ENCODE measurements at places on chromosomes 3 and 15.
A peak's percentile ranks its signal among the peaks of the same experiment; 100 is the strongest.

DNA sequence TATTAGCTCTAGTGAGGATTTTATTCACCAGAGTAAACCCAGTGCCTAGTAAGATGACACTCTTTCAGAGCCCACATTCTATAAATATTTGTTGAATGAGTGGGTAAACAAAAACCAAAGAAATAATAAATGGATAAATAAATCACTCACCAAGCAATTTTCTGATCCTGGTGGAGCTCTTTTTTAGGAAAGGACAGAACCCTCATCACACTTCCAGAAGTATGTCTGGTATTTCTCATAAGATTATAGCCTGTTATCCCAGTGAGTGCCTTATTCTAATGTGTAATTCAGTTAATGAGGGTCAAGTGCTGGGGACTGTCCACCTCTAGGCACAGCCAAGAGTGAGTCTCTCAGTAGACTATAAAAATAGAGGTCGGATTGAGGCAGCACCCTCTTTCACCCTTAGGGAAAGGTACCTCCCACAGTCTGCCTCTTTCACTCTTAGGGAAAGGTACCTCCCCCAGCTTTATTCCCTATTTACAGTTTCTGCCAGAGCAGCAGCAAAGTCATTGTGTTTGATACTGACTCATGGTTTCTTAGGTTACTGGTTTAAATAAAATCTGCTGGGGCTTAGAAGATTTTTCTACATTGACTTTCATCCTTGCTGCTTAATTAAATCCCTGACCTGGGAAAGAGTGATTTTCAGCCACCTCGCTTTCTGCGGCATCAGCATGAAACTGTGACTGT is 145.0 kb downstream of the STAC start:
- no peak for DNase-seq

DNA sequence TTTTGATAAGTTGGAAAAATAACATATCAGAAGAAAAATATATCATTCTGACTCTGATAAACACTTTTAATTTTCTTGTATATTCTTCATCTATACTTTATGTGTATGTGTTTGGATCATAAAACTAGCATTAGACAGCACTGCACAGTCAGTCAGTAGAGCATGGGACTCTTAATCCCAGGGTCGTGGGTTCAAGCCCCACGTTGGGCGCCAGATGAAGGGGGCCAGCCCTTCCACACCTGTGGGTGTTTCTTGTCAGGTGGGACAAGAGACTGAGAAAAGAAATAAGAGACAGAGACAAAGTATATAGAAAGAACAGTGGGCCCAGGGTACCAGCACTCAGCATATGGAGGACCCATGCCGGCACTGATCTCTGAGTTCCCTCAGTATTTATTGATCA is 546.0 kb upstream of the NR2F2 start:
- no peak for DNase-seq

- no peak for DNase-seq
These were observed 128.6 kb downstream of the PTPRG start for GRCh38 chr3:61690016-61690415.

GRCh38 chr15:70772402-70772801 is 9.0 kb upstream of the UACA start:
- DNase-seq, result no peak

DNA sequence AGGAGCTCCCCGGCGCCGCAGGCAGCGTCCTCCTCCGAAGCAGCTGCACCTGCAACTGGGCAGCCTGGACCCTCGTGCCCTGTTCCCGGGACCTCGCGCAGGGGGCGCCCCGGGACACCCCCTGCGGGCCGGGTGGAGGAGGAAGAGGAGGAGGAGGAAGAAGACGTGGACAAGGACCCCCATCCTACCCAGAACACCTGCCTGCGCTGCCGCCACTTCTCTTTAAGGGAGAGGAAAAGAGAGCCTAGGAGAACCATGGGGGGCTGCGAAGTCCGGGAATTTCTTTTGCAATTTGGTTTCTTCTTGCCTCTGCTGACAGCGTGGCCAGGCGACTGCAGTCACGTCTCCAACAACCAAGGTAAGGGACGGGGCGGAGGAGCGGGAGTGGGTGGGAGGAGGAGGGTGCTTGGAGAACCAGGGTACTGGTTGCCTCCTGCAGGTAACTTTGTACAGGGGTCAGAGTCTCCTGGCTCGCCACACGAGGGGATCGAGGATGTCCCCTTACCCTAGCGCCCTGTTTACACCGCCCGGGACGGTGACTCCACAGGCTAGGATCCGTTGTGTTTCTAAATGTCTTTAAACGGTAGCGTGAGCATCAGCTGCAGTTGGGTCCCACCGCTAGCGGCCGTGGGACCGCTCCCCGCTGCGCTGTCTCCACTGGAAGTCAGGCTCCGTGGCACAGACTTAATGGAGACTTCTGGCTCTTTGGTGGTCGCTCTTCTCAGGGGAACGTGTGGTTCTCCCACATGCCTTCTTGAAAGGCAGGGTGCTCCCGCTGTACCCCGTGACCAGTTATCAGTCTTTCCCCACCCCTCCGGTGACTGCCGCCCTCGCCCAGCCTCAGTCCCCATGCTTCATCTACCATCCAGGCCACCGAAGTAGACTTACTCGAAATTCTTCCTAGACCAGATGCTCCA is 515 bp downstream of the EPHA6 start:
- DNase-seq, result peak; percentile 4

DNA sequence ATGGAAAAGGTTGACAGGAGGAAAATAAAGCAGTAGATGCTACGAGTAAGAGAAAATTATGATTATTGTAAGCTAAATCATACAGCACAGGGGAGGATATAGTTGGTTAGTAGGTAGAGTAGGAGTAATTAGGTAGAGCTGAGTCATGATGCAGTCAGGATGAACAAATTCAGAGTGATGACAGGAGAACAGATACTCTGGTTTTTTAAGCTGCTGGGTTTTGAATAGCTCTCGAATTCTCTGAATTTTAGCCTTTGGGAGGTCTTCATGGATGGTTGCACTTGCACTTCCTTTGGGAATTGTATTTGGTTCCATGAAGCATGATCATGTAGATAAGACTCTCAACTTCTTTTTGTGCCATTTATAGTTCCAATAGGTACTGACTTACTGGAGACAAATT is 96.2 kb downstream of the ECT2 start:
- DNase-seq, result no peak

- no peak for DNase-seq
These were observed 29.6 kb downstream of the SQOR start for GRCh38 chr15:45664451-45664850.

DNA sequence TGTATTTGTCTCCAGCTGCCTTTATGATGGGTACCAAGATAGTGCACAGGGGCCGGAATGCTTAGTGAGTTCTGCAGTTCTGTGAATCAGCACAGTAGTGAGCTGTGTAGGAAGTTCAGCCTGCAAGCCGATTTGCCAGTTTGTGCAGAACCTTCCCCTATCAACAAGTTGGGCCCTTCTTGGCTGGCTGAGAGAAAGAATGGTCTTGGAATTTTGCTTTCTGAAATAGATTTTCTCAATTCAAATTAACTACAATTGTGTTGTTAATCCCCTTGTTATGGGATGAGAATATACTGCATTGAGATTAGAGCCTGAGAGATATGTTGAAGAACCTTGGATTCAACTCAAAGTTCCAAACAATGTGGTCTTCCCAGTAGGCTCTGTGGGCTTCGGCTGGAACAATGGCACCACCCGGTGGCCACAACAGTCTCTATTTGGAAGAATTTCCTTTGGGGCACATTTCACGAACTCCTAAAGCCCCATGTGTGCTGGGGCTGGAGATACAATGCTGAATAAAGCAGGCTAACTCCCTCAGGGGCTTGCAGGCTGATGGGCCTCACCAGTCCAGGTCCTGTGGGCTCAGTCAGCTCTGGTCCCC is 59.1 kb downstream of the TRIM42 start:
- no peak for DNase-seq

DNA sequence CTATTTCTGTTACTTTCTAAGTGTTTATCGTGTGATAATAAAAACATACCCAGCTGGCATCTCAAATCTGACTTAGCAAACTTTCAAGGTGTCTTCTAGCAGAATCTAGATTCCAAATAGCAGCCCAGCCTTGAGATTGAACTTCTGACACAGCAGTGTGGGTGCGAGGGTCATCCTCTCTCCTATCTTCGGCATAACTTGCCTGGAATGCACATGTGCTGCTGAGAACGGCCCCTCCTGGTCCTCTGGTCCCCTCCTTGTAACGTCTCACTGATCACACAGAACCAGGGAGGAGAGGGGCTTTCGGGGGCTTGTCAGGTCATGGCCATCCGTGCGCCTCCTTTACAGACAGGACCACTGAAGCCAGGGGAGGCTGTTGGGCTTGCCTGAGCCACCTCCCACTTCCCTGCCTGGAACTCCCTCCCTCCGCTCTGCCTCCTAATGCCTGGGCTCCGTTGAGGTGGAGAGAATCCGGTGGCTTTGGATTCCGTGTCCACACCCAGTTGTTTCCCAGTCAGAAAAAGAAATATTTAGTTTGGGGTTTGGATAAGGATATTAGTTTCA is 344.4 kb upstream of the C2CD4B start:
- DNase-seq, result no peak

- DNase-seq, result no peak
These were observed 6.3 kb downstream of the THBS1 start for GRCh38 chr15:39587096-39587721.

GRCh38 chr3:106850437-106850836 is 526.8 kb upstream of the CCDC54 start:
- DNase-seq, result no peak

DNA sequence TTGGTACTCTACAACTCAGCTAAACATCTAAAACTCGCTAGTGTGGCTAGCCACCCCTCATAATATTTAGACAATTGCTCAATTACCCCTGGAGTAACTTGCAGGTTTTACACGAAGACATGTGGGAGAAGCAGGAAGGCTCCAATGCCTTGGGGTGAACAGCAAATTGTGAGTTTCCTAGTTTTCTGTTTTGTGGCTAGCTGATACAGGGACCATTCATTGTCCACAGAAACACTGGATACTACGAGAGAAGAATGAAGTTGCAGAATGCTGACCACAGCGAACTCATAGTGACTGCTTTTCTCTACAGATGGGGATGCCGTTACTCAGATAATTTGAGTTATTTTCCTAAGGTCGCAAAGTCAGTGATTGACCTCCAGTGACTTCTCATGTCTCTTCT is 212.9 kb downstream of the P3H2 start:
- DNase-seq, result no peak

GRCh38 chr3:113505867-113506266 is 9.1 kb downstream of the SPICE1 start:
- DNase-seq, result no peak

DNA sequence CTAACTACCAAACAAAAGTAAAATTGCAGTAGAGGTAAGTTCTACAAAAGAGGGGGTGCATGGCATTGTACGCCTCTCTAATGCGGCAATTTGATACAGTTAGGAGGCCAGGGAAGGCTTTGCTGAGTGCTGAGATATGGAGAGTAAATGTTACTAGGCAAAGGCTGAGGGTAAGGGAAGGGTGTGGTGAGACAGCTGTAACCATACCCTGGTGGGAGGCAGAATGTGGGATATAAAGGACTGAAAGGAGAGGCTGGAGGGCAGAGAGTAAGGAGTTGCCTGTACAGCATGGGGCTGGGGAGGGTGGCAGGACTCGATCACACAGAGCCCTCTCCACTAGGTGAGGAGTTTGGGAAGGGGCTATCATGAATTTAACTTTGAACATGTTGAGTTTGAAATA is 106.3 kb downstream of the PDCD6IP start:
- DNase-seq, result no peak

GRCh38 chr15:32132859-32133258 is 102.5 kb downstream of the CHRNA7 start:
- DNase-seq, result no peak

GRCh38 chr3:63167113-63167512 is 111.0 kb upstream of the SYNPR start:
- DNase-seq, result no peak

GRCh38 chr15:49115062-49115461 is 40.3 kb downstream of the COPS2 start:
- DNase-seq, result no peak

DNA sequence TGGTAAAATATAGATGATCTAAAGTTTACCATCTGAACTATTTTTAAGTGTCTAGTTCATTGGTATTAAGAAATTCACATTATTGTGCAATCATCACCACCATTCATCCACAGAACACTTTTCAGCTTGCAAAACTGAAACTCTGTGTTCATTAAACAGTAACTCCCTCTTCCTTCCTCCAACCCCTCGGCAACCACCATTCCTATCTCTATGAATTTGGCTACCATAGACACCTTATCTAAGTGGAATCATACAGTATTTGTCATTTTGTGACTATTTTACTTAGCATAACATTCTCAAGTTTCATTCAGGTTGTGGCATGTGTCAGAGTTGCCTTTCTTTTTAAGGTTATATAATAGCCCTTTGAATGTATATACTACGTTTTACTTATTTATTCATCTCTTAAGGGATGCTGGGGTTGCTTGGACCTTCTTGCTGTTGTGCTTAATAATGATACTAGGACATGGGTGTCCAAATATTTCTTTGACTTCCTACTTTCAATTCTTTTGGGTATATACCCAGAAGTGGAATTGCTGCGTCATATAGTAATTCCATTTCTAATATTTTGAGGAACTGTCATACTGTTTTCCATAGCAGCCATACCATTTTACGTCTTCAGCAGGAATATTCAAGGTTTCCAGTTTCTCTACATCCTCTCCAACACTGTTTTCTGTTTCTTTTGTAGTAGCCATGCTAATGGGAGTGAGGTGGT is 20.9 kb downstream of the KAT2B start:
- no peak for DNase-seq

GRCh38 chr15:29921130-29921601 is 98.9 kb upstream of the TJP1 start:
- no peak for DNase-seq

DNA sequence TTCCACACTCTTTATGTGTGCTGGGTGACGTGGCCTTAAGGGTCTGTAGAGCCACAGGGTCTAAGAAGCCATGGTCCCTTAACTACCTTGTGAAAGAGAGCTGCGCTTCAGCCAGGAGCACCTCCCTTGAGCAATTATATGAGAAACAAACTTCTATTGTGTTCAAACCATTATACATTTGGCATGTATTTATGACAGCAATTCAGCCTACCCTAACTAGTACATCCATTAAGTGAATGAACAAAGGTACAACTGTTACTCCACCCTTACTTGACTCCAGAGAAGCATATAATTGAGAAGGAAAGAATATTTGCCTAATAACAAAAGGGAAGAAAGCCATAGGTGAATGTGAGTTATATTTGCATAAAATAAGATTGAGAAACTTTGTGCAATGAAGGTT is 69.8 kb upstream of the BOC start:
- no peak for DNase-seq

DNA sequence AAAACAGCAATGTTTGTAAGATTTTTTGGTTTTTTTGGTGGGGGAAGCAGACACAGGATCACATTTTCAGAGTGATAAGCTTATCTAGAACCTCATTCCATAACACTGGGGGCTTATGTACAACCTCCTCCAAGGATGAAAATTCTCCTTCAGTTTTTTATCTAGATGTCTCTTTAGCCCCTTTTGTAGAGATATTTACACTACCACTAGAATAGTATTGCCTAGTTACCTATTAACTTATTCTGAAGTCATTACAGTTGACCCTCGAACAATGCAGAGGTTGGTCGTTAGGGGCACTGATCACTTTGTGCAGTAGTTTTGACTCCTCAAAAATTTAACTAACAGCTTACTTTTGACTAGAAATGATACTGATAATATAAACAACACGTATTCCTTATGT is 32.8 kb downstream of the IFT57 start:
- DNase-seq, result no peak

- DNase-seq, result no peak
These were observed 552.3 kb downstream of the NTRK3 start for GRCh38 chr15:87704276-87704675.
